ENCODE measurements at places on chromosomes 11 and 22.

GRCh38 chr11:114796954-114797721 lies 118.8 kb downstream of the NXPE2 start:
- DNase-seq, result no peak

DNA sequence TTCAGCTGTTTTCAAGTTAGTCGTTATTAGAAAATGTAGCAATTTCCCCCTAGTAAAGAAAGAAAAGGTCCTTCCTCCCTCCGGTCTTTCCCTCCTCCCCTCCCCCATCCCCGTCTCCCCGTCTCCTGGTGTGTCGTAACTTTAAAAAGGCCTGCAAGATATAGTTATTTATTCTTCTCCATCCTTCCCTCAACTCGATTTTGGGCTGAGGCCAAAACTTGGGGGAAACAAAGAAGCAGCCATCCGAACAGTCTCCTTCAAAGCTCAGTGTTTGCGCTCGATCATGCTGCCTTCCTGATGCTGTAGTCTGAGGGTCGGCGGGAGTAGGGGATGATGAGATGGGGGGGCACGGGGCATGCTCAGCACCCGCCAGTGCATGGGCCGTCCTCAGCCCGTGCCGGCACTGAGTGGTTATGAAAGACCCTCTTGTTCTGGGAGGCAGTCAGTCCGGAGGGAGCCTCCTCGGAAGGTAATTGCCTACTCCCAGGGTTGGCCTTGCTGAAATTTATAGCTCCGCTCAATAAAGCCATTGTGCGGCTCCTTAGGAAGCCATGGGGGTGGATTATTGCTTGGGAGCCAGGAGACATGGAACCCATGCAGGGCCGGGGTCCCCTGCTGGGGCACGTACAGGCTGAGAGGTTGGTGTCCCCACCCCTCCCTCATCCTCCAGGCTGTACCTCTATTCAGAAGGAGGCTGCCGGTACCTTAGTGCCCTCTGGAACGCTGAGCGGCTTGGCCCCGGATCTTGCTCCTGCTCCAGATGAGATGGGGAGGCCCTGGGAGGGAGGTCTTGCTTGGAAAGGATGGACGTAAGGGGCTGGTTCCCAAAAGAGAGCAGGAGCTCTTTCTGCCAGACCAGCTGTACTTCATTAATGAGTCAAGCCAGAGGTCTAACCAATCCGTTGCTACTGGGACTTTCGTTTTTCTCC lies 212.7 kb upstream of the CADM1 start:
- no peak for DNase-seq

DNA sequence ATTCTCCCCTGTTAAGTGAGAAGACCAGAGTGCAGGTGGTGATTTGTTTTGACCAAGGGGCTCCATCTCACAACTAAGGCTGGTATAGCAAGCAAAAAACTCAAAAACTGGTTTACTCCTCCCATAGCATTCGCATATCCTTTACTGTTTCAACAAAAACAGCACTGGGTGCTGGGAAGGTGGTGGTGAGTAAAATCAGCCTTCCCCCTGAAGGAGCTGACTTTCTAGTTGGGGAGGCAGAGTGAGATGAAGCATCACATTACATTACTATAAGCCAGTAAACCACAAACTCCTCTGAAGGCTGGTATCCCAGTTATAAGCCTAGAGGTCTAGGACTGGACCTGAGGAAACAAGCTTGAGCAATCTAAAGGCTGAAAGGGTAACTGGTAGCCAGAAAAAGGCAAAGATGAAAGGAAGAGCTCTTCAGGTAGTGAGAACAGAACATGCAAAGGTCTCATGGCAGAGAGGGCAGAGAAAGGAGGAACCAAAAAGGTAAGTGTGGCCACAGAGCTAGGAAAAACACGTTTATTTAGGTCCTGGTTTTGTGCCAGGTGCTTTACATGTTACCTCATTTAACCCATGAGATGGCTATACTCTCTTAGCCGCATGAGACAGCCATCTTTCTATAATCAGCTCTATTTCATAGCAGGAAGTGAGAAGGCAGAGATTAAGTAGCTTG lies 22.3 kb downstream of the TMEM123 start:
- DNase-seq, result no peak

GRCh38 chr11:102994105-102994504 lies 38.6 kb upstream of the MMP13 start:
- no peak for DNase-seq

- DNase-seq, result no peak
Measured at GRCh38 chr11:78023426-78023825, 350 bp upstream of the KCTD14 start.
